ENCODE measurements at places on chromosomes 5 and 9.

DNA sequence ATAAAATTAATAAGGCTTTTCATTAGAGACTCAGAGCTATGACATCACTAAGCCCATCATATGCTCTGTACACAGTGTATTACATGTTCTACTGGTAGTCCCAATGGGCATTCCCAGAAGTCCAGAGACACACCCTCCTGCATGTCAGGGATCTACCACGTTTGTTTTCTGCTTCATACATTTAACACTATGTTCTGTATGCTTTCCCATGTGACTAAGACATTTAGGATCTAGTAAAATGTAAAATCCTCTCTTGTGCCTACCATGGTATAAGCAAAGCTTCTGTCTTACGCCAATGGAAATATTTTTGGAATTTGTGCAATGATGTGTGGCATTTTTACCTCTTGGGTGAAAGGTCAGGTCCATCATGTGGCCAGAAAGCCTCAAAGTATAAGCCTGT, 192.4 kb downstream of the ADAMTSL1 start:
- DNase-seq = no peak

- no peak for DNase-seq
Observed at GRCh38 chr5:148873690-148874485, 47.5 kb downstream of the ADRB2 start.

- DNase-seq = peak; percentile 45
Observed at GRCh38 chr5:54217826-54218503, 92.4 kb downstream of the ARL15 start.

DNA sequence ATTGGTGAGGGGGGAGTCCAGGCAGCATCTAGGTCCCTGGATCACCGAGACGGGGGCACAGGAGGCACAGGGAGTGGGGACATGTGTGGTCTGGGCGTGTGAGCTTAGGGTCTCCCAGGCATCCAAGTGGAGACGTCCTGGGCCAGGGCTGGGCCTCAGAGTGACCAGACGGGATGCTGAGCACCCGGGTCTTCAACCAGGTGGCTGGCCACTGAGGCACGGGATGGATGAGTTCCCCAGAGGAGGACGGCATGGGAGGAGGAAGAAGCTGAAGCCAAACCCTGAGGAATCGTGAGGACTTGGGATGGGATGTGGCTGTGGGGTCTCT, 88.0 kb downstream of the LMX1B start:
- DNase-seq = no peak

- no peak for DNase-seq
Observed at GRCh38 chr5:152593388-152593787, 188.3 kb upstream of the NMUR2 start.

DNA sequence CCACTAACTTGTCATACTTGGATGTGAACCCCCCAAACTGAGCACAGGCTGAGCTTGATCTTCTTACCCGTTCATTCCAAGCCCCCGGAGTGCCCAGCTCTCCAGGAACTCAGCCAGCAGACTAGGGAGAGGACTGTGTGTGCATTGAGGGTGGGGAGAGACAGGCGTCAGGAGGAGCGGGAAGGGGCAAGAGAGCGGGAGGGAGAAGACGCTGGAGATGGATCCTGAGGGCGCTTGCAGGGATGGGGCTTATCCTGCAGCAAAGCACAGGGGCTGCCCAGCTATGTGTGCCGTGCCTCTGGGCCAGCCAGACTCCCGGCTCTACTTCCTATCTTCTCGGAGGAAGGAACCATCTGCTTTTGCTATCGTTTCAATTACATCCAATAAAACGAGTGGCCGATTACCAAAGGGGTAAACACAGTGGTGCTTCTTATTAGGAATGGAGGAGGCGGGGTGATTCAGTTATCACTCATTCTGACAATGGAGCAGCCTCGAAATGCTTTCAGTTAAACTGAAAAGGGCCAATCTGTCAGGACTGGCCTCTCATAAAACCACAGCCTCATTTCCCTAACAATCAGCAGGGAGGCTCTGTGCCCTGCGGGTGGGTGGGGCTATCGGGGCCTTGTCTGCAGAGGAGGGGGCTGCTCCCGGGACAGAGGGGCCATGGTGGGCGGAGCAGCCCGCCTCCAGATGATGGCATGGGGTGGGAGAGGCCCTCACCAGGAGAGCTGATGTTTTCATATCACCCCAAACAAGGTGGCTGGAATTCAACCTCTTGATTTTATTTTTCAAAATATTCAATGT, 168.2 kb downstream of the DAB2IP start:
- DNase-seq = no peak
